ENCODE measurements at places on chromosomes 7 and 10.

GRCh38 chr7:100488333-100489095 lies 4.8 kb downstream of the NYAP1 start:
- no peak for DNase-seq

DNA sequence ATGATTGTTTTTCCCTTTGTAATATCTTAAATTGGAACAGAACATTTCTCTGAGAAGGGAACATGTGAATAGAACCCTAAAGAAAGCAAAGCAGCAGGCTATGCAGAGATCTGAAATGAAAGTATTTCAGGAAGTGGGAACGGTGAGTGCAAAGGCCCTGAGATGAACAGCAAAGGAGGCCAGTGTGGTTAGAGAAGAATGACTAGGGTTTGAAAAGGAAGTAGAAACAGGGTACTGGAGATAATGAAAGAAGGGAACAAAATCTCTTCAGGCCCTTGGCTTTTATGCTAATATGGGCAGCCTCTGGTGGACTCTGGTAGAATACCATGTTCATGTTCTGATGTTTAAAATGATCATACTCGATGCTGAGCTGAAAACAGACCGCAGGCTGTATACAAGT lies 22.2 kb downstream of the ARHGAP21 start:
- no peak for DNase-seq

DNA sequence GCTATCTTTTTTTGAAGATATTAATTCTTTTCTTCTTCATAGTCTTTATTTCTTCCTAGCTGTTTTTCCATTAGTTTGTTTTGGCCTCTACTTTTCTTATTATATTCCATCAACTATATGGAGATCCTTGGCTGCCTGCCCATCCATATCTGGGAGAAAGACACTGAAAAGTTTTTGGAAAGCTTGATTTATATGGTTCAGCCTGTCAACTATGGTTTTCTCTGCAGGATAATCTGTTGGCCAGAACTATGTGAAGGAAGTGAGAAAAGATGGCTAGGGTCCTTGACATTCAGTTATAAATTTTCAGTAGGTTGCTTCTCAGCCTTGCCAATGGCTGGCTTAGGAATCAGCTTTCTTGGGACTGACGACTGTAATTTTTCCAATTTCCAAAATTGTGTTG lies 10.0 kb upstream of the CDK14 start:
- DNase-seq, result no peak

- no peak for DNase-seq
These were observed 140.9 kb downstream of the GALNT17 start for GRCh38 chr7:71272509-71273490.

- no peak for DNase-seq
These were observed 62.1 kb downstream of the ZMIZ1 start for GRCh38 chr10:79130846-79131245.

GRCh38 chr7:149791-150636 lies 42.4 kb upstream of the FAM20C start:
- peak; percentile 75 for DNase-seq

- no peak for DNase-seq
These were observed 23.9 kb downstream of the SLC25A40 start for GRCh38 chr7:87852306-87852705.

- DNase-seq, result no peak
These were observed 28.3 kb downstream of the EBF3 start for GRCh38 chr10:129935867-129936152.

- DNase-seq, result no peak
These were observed 104.1 kb downstream of the DOCK1 start for GRCh38 chr10:127009366-127009765.

GRCh38 chr10:48484911-48485310 lies 120.0 kb downstream of the ARHGAP22 start:
- DNase-seq, result no peak

- DNase-seq, result no peak
These were observed 18.6 kb downstream of the RABGEF1 start for GRCh38 chr7:66758950-66759628.

GRCh38 chr10:62626817-62627216 lies 177.7 kb upstream of the ADO start:
- DNase-seq, result no peak

DNA sequence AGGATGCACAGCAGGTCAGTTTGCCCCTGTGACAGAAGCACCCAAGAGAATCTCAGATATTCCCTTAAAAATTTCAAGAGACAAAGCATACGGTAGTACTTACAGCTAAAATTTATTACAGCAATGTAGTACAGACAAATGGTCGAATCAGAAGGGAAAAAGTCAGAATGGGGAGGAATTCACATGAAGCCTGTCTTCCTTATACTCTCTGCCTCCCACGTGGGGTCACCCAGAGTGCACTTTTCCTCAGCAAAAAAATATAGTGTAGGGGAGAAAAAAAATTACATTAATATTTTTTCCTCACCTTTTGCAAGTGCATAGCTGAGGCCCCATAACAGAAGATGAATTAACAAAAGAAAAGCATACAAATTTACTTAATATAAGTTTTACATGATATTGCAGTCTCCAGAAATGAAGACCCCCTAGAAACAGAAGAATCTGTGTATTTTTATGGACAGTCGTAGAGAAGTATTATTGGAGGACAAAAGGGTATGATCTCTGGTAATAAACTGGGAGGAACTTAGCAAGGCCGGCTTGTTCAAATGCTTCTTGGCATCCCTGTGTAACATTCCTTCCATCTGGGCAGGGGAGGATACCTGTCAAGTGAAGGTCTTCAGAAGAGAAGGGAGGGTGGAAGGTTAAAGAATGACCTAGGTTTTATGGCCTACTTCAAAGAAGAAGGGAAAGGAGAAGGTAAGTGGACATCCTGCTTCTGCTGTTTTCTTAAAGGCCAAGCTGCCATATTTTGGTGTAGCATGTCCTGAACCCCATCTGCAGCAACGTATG lies 270.6 kb upstream of the MAGI2 start:
- no peak for DNase-seq

DNA sequence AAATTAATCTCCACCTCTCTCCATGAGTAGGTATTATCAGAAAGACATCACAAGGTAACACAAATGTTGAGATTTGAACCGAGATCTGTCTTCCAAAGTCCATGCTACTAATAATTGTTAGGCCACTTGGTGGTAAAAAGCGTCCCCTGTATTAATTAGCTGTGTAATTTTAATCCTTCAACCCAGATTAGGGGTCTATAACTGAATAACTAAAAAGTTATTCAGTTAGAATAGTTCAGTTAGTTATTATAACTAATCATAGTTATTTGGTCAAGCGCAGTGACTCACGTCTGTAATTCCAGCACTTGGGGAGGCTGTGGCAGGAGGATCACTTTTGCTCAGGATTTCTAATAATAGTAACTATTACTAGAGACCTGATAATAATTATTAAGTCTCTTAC lies 5.6 kb downstream of the PDSS1 start:
- DNase-seq, result no peak

DNA sequence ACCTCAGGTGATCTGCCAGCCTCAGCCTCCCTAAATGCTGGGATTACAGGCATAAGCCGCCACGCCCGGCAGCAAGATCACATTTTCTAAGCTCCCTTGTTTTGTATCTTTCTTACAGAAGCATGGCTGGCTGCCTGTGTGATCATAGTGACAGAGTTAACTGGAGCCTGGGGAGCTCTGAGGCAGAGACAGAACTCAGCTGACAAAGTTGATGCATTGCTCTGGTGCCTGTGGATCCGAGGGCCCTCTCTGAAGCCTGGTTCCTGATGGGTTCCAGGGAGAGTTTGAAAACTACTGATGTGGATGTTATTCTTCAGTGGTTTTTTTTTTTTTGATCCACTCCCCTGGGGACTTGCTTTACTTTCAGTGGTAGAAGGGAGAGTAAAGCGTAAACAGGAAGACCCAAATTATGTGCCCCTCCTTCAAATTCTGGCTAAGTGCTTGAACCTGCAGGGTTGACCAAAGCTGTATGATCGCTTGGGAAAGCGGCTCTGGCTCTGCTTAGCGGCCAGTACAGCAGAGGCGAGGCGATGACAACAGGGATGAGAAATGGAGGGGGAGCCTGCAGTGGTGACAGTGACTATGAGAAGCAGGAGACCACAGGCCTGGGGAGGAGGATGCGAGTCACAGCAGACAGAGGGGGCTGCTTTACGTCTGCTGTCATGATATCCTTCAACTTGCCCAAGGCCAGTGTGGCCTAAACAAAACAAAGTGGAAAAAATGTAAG lies 6.8 kb upstream of the EFCAB10 start:
- no peak for DNase-seq

DNA sequence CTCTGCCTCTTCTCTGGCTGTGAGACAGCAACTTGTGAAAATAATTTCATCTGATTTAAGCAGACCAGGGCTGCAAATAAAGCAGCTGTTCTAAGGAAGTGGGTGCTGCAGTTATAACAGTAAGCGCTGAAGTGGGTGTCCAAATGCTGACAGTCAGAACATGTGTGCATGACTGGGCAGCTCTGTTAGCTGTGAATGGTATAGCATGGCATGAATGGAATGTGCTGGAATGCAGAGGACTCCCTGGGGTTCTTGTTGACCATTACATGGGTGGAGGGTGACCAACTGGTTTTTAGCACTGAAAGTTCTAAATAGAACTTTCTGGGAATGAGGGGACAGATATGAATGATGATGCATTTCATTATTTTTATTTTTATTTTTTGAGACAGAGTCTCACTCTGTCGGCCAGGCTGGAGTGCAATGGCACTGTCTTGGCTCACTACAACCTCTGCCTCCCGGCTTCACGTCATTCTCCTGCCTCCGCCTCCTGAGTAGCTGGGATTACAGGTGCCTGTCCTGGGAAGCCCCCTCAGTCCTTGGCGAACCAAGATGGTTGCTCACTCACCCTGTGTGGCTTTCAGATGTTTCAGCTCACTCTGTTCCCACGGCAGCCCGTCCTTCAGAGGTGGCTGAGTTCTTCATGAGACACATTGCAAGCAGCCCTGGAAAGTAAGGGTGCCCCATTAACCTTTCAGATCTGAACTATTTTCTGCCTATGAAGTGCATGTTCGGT lies 319.8 kb upstream of the PHYHIPL start:
- no peak for DNase-seq

GRCh38 chr7:111903797-111904196 lies 302.4 kb downstream of the DOCK4 start:
- no peak for DNase-seq

DNA sequence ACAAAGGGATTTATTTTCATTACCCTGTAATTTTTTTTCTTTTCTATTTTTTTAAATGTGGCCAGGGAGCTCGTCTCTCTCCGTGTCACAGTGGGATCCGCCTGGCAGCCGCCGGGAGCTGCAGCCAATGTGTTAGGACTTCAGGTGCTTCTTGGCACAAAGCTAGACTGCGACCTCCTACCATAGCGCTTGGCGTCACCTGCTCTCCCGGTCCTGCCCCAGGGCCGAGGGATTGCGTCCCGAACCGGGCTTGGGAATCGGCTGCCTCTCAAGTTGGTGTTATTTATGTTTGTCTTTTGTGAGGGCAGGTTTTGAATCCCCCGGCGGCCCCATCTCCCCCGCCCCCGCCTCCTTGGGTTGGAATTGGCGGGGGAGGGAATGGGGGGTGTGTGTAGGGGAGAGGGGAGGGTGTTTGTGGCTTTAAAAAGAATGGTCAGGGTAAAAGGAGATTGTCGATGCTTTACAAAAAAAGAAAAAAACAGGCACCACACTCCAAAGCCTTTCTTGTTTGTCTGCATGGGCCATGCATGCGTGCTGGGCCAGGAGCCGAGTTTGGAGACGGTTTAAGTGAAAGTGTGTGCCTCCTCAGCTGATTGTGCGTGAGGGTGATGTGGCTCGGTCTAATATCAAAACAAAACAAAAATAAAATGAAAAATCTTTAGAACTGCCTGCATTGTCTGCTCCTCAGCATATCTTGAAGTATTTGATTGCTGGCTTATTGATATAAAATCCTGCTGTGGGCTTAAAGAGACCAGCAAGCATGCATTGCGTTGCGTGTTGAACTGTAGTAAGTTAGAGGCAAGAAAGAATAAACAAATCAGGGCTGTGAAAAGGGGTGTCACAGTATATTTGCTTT lies 1.2 kb downstream of the PPP1R9A start:
- no peak for DNase-seq

GRCh38 chr10:78980354-78980753 lies 88.4 kb upstream of the ZMIZ1 start:
- no peak for DNase-seq

- DNase-seq, result no peak
These were observed 125.2 kb upstream of the STEAP4 start for GRCh38 chr7:88431882-88432281.

GRCh38 chr7:53607961-53608360 lies 572.5 kb downstream of the POM121L12 start:
- no peak for DNase-seq

GRCh38 chr7:96870934-96871333 lies 134.4 kb upstream of the DLX6 start:
- no peak for DNase-seq

GRCh38 chr7:44325811-44326241 lies 432 bp upstream of the CAMK2B start:
- DNase-seq, result peak; percentile 37

GRCh38 chr10:77726732-77727131 lies 89.1 kb upstream of the KCNMA1 start:
- DNase-seq, result no peak

- DNase-seq, result no peak
These were observed 18.6 kb downstream of the NSMCE4A start for GRCh38 chr10:121956111-121957061.

GRCh38 chr7:16743236-16743635 lies 10.3 kb upstream of the TSPAN13 start:
- no peak for DNase-seq

DNA sequence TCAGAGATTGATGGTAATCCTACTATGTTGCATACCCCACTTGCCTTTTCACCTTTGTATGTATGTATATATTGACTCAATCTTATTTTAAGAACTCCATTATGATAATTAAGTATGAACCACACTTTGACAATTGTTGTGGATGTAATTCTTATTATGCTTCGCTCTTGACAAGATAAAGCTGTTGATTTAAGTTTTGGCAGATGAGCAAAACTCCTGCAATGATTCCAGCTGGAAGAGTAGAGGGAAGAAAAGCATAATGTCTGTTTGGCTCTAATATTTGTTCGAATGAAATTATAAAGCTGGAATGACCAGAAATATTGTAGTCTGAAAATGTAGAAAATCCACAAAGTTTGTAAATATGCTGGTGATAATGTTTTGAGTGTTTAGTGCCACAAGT lies 83.8 kb upstream of the AKR1E2 start:
- no peak for DNase-seq

GRCh38 chr7:4037308-4037707 lies 644.8 kb upstream of the FOXK1 start:
- DNase-seq, result no peak

DNA sequence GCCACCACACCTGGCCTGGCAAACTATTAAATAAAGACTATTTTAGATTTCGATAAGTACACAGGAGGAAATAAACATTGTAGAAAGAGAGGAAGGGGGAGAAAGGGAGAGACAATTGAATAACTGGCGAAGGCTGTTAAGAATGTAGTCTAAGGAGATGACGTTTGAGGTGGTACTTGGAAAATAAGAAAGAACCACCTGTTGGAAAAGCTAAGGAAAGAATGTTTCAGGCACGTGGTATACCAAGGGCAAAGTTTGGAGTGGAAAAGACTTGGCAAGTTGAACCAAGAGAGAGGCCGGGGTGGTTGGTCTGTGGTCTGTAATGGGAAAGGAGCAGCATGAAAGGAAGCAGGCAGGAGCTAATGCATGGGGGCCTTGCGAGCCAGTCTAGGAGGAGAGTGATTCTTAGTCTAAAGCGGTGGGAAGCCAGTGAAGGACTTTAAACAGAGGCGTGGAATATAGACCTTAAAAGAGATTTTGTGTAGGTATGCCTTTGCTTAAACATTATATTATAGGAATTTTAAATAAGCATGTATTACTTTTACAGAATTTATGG lies 9.4 kb downstream of the ING3 start:
- DNase-seq, result no peak

- DNase-seq, result no peak
These were observed 22.9 kb upstream of the A1CF start for GRCh38 chr10:50908366-50908765.

Data from activated effector memory CD4-positive, alpha-beta T cell treated with anti-CD3 and anti-CD28 coated beads, Interleukin-2, amount 50 U/mL, for 16 hours (primary cell).